ENCODE measurements at places on chromosomes 13 and 19.

DNA sequence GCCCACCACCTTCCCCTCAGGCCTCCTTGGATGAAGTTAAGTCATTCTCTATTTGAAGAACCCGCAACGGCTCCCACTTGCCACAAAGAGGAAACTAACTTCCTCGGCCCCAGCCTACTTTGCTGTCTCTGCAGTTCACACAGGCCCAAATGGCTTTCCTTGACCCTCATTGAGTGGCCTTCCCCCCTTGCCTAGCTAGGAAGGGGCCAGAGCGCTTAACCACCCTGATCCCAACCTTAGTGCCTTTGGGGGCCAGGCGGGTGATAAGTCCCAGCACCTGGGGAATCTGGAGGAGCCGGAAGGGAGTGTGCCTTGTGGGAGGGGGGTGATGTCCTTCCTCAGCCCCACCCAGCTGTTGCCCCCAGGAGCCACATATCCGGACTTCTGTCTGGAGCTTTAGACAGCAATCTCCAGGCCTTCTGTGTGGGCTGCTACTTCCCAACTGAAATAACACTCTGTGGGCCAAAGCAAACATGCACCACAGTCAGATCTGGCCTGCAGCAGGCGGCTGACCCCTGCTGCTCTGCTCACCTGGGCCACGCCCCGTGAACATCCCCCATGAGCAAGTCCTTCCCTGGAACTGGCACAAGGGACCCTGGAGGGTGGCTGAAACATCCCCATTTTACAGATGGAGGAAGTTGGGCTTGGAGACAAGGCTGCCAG lies 10.5 kb downstream of the NECTIN2 start:
- DNase-seq: no peak

DNA sequence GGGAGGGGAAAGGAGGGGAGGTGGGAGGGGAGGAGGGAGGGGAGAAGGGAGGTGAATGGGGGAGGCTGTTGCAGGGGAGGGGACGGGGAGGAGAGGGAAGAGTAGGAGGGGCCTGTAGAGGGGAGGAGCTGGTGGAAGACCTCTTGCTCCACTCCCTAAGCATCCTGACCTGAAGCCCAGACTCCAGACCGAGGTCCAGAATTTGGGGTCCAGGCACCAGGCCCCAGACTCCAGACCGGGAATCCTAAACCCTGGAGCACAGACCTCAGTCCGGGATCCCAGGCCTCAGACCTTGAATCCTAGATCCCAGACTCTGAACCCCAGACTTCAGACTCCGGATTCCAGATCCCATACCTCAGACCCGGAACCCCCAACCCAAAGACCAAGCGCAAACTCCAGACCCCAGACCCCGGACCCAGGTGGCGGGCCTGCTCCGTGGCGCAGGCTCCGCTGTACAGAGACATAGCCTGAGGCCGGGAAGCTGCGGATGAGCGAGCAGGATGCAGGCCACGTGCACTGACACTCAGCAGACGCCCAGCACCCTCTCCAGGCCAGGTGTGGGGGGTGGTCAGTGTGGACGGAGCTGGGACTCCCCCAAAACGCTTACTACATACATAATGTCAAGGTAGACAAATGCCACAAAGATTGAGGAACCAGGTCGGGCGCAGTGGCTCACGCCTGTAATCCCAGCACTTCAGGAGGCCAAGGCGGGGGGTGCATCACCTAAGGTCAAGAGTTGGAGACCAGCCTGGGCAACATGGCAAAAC lies 710 bp upstream of the BTBD2 start:
- peak; percentile 73 for DNase-seq

- DNase-seq: peak; percentile 75
Measured at GRCh38 chr13:40377783-40378182, 288.7 kb downstream of the FOXO1 start.

- no peak for DNase-seq
Measured at GRCh38 chr13:89380101-89380500, 1708.9 kb downstream of the SLITRK5 start.

GRCh38 chr19:38375748-38376147 lies 1.4 kb downstream of the PSMD8 start:
- no peak for DNase-seq

GRCh38 chr19:17490411-17490810 lies 20.1 kb downstream of the SLC27A1 start:
- DNase-seq: no peak

DNA sequence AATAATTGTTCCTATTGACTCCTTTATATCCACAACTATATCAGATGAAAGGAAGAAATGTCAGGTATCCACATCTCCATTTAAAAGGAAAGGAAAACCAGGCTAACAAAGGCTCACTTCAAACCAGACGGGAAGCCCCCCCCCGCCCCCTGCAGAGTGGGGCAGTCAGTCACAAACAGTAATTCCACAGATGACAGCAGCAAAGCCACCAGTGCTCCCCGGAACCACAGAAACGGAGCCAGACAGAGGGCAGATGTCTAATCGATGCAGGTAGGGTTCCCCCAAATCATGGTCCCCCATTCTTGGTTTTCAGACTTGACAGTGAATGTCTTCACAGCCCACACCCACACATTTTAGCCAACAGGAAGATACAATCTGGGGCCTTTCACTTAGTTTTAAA lies 100.8 kb downstream of the STK24 start:
- DNase-seq: no peak

GRCh38 chr19:20840371-20840770 lies 64.3 kb downstream of the ZNF66 start:
- DNase-seq: no peak

DNA sequence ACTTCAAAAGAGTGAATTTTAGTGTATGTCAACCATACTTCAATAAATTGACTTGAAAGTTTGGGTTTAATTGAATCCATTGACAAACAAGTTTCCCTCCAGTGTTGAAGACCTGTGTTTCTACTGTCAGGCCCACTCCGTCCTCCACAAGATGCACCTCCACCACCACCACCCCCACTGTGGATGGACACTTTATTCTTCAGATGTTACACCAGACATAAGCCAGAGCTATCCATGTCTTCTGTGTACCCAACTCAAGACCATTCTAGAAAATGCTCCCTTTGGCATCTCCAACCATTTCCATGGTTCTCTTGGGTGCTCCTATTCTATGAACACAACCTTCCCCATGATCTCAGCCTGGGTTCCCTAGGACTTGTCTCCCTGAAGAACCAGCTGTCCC lies 207.0 kb downstream of the COL4A1 start:
- DNase-seq: no peak

DNA sequence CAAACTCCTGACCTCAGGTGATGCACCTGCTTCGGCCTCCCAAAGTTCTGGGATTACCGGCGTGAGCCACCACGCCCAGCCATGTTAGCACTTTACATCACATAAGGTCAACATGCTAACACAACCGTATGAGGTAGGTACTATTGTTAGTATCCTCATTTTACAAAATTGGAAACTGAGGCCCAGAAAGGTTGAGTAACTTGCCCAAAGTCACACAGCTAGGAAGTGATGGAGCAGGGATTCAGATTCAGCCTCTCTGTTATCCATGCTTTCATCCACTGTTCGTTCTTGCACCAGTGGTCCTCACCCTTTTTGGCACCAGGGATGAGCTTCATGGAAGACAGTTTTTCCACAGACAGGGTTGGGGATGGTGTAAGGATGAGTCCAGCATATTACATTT lies 8.6 kb downstream of the COX6B1 start:
- DNase-seq: no peak

DNA sequence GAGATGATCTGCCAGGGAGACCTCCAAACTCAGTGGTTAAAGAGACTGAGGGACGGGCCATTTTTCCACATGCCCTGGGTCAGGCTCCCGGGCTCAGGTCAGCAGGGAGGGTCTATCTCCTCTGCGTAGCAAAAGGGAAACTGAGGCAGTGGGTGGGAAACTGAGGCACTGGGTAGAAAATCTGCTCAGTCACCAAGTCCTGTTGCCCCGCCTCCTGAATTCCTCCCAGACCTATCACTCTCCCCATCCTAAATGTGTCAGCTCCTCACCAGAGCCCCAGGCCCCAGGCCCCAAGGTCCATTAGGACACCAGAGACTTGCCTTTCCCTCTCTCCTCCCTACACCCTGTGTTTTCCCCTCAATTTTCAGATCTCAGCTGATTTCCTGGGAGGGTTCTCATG lies 2.4 kb downstream of the CD320 start:
- DNase-seq: no peak

DNA sequence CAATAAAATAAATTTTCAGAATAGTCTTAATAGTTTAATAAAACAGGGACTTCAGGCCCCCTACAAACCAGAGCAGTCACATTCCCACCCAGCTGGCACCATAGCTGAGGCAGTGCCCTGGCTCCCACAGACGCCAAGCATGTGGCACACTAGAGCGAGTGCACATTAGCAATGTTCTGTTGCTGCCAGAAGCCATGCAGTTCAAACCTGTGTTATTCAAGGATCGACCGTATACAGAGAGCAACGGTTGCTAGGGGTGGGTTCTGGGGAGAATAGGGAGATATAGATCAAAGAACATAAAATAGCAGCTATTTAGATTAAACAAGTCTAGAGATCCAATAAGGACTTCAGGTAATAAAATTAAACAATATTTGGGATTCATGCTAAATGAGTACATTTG lies 419.3 kb upstream of the KLHL1 start:
- DNase-seq: no peak

- no peak for DNase-seq
Measured at GRCh38 chr19:18972851-18973250, 31.8 kb upstream of the HOMER3 start.

DNA sequence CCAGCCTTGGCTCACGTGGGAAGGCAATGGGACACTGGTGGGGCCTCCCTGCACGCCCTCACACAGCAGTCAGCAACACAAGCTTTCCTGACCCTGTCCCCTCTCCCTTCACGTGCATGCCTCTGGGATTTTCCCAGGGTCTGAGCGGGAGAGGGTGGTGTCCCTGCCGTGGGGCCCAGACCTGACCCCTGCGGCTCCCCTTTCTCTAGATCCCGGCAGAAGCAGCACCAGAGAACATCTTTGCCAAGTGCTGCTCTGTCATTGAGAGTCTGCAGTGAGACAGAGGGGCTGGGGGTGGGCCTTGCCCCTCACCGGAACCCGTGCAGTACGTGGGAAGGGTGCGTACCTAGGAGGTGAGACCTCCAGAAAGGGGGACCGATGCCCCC lies 12.6 kb downstream of the KHSRP start:
- no peak for DNase-seq

GRCh38 chr13:80345771-80346510 lies 5.0 kb upstream of the SPRY2 start:
- DNase-seq: no peak

DNA sequence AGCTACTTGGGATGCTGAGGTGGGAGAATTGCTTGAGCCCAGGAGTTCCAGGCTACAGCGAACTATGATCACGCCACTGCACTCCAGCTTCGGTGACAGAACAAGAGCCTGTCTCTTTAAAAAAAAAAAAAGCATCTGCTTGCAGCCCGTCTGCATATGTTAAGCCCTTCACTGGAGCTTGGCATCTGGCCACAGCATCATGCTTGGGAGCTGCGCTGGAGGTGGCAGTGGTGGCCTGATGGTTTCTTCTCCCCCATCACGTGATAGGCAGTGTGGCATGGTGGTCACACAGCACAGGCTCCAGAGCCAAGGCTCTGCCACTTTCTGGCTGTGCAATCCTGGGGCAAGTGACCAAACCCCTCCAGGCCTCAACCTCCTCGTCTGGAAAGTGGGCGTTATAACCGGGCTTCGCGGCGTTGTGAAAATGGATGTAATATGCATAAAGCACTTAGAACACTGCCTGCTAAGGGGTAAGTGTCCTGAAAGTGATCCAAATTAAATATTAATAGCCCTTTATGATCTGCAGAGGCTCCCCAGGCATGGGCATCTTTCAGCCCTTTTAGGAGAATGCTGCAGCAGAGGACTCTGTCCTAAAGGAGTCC lies 24.4 kb downstream of the MARK4 start:
- DNase-seq: no peak

GRCh38 chr13:94667190-94667589 lies 45.2 kb downstream of the SOX21 start:
- DNase-seq: no peak

DNA sequence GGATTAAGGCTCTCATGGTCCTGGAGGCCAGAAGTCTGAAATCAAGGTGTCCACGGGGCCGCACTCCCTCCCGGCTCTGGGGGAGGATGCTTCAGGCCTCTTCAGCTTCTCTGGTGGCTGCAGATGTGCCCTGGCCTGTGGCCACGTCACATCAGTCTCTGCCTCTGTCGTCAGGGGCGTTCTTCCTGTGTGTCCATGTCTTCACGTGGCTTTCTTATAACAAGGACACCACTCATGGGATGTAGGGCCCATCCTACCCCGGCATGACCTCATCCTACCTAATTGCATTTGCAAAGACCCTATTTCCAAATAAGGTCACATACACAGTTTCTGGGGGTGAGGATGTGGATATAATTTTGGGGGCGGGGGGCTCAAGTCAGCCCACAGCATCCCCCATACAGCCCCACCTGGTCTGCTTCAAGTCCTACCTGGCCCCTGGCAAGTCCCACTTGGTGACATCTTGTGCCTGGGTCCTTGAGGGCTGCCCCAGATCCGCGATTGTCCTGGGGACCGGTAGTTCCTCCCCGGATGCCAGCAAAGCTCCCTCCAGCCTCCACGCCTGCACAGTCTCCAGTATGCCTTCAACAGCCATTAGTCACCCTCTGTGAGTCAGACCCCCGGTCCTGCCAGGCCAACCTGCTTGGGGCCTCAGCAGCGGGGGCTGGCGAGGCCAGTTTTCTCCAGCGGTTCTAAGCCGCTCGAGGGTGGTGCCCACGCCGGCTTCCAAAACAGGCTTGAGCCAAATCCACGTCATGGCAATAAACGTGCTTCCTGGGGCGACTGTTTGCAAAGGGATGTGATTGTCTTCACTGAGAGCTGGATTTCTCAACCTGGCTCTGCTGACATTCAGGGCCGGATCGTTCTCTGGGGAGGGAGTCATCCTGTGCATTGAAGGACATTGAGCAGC lies 32.2 kb downstream of the MYO9B start:
- peak; percentile 100 for DNase-seq

GRCh38 chr13:113805431-113806103 lies 46.5 kb downstream of the TMEM255B start:
- no peak for DNase-seq

GRCh38 chr13:98203646-98204326 lies 26.7 kb upstream of the RNF113B start:
- no peak for DNase-seq

All from MG63 (cell line).